ENCODE measurements at places on chromosomes 2 and 18.

DNA sequence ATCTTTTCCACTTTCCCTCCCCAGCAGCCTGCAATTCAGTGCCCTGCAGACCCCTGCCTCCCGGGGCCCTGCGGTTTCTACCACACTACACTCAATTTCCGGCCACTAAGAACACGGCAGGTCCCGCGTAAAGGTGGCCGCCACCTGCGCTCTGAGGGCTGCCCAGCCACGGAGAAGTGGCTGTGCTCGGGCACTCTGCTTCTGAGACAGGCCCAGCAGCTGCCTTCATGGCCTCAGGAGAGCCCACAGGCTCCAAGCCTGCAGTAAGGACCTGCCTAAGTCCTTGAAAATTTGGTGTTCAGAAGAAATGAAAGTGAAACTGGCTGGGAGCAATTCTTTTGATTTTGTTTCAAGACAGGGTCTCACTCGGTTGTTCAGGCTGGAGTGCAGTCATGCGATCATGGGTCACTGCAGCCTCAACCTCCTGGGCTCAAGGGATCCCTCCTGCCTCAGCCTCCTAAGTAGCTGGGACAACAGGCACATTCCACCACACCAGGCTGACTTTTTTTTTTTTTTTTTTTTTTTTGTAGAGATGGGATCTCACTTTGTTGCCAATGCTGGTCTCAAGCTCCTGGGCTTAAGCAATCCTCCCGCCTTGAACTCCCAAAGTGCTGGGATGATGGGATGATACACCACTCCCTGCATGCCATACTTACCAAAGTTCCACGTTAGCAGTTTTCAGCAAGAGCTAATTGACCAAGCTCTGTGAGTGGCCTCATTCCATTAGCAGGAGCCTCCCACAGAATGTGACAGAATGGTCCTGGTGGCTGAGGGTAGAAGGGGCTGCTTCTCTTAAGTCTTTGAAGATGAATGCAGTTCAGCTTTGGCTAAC, 14.6 kb upstream of the ALPP start:
- no peak for DNase-seq

DNA sequence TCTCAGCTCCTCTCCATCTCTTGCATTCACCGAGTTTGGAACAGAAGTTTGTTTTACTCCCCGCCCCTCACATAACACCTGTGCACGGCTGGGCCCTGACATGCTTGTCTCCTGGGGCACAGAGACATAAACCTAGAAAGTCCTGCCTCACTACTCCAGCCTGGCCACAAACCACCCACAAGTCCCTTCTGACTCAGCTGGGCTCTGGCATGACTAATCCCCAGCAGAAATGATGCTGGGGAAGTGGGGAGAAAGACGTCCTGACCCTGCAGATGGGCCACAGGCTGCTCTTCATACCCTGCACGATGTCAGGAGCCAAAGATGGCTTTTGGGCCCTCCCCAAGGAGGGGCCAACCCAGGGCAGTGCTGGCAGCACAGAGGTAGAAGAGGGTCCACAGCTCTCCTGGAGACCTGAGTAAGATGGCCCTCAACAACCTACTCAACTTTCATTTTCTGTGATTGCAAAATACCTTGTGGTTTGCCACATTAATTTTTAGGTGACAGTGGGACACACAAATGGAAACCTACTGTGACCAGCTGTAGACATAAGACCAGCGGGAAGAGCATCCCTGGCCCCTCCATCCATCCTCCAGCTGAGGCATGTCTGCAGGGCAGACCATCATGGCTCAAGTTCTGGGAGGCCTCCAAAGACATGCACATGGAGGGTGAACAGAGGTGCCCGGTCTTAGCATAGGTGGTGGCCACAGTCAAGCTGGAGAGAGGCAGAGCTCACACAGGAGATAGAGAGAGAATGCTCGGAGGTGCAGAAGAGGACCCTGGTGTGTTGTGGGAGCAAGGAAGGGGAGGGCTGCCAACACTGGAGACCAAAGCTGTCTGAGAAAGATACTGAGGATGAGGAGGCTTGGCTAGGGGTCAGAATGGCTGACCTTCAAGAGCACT, 40.0 kb downstream of the DNMT3A start:
- DNase-seq: no peak

DNA sequence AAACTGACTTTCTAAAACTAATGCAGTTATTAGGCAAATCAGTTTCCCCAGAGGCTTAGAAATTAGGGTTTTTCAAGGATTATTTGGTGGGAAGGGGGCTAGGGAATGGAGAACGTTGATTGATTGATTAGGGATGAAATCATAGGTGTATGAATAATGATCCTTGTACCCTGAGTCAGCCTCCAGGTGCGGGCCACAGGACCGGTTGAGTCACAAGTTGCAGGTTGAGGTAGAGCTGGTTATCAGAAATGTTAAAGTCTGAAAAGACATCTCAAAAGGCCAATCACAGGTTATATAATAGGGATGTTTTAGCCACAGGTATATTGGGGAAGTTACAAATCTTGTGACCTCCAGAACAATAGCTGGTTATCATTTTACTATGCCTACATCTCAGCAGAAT, 341.8 kb upstream of the GULP1 start:
- DNase-seq: no peak

- DNase-seq: peak; percentile 76
Observed at GRCh38 chr18:68177807-68178702, 536.9 kb downstream of the TMX3 start.

GRCh38 chr2:176924909-176925534, 287.6 kb upstream of the HNRNPA3 start:
- DNase-seq: no peak

DNA sequence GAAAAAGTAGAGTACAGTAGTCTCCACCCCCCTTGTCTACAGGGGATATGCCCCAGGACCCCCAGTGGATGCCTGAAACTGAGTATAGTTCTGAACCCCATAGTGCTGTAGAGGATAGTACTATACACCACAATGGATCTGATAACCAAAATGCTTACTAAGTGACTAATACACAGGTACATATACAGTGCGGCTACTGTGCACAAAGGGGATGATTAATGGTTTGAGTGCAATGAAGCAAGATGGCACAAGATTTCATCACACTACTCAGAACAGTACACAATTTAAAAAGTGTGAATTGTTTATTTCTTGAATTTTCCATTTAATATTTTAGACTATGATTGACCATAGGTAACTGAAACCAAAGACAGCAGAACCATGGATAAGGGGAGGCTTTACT, 446.9 kb upstream of the NRP2 start:
- no peak for DNase-seq

- no peak for DNase-seq
Observed at GRCh38 chr2:41718705-41719104, 329.1 kb upstream of the PKDCC start.

DNA sequence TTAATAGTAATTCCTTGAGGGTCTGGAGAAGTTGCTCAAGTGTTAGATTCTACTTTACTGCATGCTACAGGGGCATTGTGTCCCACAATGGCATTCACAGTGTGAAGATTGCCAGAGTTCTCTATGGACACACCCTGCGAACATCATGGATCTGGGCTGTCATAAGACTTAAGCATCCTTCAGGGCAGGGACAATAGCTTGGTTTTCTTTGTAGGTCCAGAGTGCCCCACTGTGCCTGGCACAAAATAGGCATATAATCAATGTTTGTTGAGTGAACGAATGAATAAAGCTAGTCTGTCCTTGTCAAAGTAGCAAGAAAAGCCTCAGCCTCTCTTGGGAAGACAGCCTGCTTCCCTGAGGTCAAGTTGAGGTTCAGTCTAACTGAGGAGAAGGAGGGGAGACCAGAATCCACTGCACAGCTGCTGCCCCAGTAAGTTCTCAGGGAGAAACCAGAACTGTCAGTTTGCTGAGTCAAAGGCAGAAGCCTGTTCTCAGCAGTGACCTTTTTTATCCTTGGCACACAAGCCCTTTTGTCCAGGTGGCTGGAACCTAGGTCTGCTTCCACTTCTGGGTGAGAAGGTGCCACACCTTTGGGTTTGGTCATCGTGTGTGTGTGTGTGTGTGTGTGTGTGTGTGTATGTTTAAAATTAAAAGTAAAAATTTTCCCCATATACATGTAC, 15.0 kb downstream of the INPP4A start:
- DNase-seq: no peak

- DNase-seq: peak; percentile 8
Observed at GRCh38 chr2:151277067-151277466, 12.4 kb downstream of the NMI start.

DNA sequence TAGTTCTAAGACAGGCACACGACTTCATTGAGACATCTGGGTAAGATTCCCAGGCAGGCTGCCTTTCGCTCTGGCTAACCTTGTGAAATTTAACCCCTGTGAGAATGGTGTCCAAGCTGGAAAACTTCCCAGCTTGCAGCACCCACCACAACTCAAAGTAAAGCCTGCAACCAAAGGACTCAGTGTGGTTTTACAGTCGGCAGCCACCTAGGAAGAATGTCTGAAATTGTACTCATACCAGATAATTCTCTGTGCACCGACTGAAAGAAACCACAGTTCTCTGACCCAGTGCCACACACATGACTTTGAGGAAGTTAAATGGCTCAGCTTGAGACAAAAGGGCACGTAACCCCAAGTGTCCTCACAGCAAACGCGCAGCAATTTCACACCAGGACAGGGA, 125.7 kb downstream of the RBMS1 start:
- peak; percentile 20 for DNase-seq

GRCh38 chr2:196274387-196274809, 103.0 kb upstream of the STK17B start:
- DNase-seq: no peak

GRCh38 chr18:60466677-60467076, 94.1 kb upstream of the MC4R start:
- DNase-seq: no peak

- DNase-seq: no peak
Observed at GRCh38 chr2:134815741-134816140, 22.7 kb upstream of the ACMSD start.

GRCh38 chr18:2049986-2050385, 521.3 kb downstream of the METTL4 start:
- DNase-seq: no peak

GRCh38 chr2:96775160-96775559, 14.5 kb downstream of the CNNM4 start:
- DNase-seq: no peak

GRCh38 chr2:147824620-147825019, 20.2 kb upstream of the ACVR2A start:
- no peak for DNase-seq

- no peak for DNase-seq
Observed at GRCh38 chr2:85930129-85931124, 41.6 kb upstream of the ST3GAL5 start.

DNA sequence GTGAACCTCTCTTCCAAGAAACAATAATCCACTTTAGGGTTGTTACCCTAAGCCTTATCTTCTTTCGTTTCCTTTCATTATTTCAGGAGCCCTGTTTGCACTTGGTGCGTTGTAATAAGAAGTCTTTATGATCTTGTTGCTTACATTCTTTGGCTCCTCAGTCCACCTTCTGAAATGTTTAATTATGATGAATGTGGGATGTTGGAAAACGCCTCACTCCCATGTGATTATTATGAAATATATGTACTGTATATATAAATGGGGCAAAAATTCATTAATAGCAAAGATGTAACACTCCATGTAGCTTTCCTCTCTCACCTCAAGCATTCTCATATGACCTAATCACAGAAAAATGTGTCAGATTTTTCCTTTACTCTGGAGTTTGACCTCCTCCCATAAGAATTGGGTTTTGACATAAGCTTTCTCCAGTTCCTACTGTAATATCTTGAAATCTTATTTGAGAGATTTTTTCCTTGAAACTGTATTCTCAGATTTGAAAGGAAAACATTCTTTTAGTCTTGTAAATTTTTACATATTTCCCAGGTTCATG, 397.2 kb upstream of the FANCL start:
- DNase-seq: no peak

DNA sequence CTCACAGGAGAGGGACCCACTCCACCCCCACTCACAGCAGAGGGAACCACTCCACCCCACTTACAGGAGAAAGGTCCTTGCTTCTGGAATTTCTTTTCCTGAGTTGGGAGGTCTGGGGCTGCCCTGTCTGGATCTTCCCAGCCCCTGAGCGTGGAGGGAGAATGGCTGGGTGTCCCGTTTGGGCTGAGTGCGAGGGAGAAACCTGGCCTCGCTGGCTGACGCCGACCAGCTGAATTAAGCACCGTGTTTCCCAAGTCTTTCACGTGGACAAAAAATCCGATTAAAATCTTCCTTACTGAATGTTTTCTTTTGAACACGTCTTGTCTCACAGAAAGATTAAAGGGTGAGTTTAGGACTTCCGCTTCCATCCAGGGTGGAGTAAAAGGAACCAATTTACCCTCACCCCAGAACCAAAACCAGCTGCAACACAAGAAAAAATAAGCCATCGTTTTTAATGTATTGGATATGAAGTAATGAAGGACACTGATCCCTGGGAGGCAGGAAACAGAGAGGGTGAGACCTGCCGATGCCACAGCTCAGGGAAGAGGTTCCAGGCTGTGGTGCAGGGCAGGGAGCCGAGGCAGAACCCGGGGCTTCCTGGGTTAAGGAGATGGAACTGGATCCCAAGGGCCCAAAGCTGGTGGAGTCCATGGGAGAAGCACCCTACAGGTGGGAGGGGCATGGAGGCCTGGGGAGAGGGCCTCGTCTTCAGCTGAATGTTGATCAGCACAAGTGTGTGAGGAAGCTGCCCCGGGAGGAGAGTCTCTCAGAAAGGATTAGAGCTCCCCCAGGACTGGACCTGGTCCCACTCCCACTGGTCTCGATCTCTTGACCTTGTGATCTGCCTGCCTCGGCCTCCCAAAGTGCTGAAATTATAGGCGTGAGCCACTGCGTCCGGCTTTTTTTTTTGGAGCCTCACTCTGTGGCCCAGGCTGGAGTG, 60.3 kb downstream of the RTP5 start:
- DNase-seq: no peak

- DNase-seq: no peak
Observed at GRCh38 chr2:119630121-119630520, 48.9 kb upstream of the TMEM177 start.

DNA sequence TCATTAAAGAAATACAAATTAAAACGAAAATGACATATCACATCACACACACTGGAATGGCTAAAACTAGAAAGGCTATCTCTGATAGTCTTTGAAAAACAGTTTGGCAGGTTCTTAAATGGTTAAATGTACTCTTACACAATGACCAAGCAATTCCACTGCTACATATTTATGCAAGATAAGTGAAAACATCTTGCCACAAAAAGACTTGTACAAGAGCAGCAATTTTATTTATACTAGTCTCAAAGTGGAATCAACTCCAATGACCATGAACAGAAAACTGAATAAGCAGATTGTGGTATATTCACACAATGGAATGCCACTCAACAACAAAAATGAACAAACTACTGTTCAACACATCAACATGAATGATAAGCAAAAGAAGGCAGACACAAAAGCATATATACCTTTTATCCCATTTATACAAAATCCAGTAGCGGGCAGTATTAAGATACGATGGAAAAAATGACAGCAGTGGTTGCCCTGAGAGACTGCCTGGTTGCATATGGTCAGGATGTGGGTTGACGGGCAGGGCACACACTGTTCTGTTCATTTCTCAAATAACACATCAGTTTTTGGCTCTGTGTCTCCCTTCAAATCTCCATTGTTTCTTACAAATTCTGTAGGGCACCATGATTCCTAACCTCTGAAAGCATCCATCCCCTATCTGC, 25.4 kb downstream of the SP100 start:
- no peak for DNase-seq

All from NCI-H446 treated with DMSO at 0.1 percent for 48 hours (cell line).